ENCODE measurements at places on chromosomes 6 and 20. TPM values are rescaled to one million over a fixed set of nuclear protein-coding genes. Genes with fewer than 3 reads are reported as not detected.

The GABRR1 gene
- total RNA-seq, result not detected

GRCh38 chr20:17276101-17276500, 49.3 kb downstream of the PCSK2 start:
- H3K4me3 ChIP-seq, result no peak overlapping the region
- no peaks in the 10 kb centered on the region for H3K36me3 ChIP-seq
- H3K27ac ChIP-seq, result no peak overlapping the region
- no peaks in the 10 kb centered on the region for H3K4me1 ChIP-seq

GRCh38 chr6:157640746-157641451, 182.1 kb upstream of the SNX9 start:
- no peaks in the 10 kb centered on the region for H3K36me3 ChIP-seq
- no peak overlapping the region for H3K4me3 ChIP-seq
- DNase-seq, result no peak
- peaks cover 6% of the 10 kb centered on the region for H3K4me1 ChIP-seq
- H3K27me3 ChIP-seq, result peaks cover 4% of the 10 kb centered on the region
- H3K27ac ChIP-seq, result no peak overlapping the region

DNA sequence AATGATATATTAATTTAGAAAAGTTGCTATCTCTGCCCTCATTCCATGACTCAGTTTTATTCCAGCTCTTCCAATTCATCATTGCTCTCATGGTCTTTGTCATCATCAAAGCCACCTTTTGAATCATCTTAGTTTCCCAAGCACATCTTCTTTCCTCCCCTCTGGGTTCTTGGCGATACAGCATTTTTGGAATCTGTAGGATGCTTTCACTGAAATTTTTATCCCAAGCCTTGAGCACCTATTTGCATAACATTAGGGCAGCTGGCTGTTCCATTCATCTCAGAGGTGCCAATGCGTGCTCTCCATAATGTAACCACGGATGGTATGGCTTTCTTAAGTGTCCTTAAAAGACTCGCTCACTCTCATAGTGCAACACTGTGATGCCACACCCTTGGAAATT, 100.4 kb downstream of the SNX5 start:
- peaks cover 7% of the 10 kb centered on the region for H3K27me3 ChIP-seq
- H3K4me3 ChIP-seq, result no peak overlapping the region

DNA sequence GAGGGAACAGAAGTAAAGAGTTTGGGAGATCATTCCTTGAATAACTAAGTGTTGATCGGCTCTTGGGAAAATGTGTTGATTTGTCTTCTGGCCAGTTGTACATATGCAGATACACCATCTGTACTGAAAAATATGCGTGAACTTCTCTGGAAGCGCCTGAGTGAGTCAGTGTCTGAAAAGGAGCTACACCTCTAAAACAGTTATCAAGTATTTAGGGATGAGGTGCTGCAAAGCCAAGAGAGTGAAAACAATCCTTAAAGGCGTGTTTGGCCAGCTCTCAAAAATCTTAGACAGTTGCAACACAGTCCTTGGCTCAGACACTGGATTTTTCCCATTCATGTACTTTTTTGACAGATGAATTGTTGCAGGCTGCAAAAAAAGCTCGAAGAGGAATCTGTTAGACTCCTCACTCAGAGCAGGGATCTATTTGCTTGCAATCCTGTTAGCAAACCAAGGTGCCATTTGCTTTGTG, 61.3 kb downstream of the BMP6 start:
- no peaks in the 10 kb centered on the region for H3K36me3 ChIP-seq
- no peak overlapping the region for H3K4me3 ChIP-seq
- H3K27me3 ChIP-seq, result peaks cover 18% of the 10 kb centered on the region
- H3K27ac ChIP-seq, result no peak overlapping the region

DNA sequence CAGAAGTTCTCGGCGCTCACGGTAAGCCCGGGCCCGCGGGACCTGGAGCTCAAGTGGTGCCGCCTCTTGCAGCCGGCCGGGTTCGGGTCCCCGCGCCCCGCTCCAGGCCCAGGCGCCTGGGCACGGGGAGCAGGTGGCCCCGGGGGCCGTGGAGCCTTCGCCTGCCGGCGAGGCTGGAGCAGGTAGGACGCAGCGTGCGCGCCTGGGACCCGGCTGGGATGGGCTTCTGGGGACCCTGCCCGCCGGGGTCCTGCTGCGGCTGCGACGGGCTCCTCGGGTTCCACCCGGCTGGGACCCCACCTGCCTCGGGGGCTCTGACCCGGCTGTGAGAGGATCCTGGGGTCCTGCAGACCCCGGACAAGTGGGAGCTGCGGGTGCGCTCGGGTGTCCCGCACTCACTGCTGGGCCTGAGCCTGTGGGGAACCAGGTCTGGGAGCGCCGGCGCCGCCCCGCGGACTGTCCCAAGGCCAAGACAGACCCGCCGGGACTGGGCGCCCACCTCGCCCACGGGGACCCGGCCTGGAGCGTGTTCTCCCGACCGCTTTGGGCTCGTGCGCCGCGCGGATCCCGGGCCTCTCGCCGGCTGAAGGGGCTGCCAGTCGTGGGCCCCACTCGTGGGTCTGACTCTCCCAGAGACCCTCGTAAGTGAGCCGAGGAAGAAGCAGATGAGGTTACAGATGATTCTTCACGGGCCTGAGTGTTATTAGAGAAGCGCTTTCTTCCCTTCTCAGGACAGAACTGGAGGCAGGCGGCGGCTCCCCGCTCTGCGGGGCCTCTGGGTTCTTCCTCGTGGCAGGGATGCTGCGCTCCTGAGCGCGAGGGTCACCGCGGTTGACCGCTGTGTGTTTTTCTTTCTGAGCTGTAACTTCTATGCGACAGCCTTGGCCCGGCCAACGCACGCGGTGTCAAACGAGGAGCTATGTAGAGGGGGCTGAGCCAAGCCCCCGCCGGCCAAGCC, 729 bp downstream of the SMOC2 start:
- peaks cover 58% of the 10 kb centered on the region for H3K27me3 ChIP-seq
- H3K4me3 ChIP-seq, result no peak overlapping the region
- no peaks in the 10 kb centered on the region for H3K4me1 ChIP-seq
- H3K27ac ChIP-seq, result no peak overlapping the region

The GPX5 gene
- total RNA-seq, result not detected

DNA sequence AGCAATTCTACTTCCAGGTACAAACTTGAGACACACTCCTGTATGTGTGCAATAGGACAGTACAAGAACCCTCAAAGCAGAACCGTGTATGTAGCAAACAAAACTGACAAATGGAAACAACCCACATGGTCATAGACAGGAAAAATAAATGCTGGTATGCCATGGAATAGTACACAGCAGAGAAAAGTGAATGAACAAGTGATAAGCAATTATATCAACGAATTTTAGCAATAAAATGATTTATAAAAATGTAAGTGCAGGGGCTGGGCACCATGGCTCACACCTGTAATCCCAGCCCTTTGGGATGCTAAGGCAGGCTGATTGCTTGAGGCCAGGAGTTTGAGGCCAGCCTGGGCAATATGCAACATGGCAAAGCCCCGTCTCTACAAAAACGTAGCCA, 9.3 kb downstream of the RIPOR3 start:
- no peaks in the 10 kb centered on the region for H3K36me3 ChIP-seq
- no peak overlapping the region for H3K27ac ChIP-seq
- H3K4me1 ChIP-seq, result no peaks in the 10 kb centered on the region
- peaks cover 2% of the 10 kb centered on the region for H3K27me3 ChIP-seq
- no peak overlapping the region for H3K4me3 ChIP-seq

DNA sequence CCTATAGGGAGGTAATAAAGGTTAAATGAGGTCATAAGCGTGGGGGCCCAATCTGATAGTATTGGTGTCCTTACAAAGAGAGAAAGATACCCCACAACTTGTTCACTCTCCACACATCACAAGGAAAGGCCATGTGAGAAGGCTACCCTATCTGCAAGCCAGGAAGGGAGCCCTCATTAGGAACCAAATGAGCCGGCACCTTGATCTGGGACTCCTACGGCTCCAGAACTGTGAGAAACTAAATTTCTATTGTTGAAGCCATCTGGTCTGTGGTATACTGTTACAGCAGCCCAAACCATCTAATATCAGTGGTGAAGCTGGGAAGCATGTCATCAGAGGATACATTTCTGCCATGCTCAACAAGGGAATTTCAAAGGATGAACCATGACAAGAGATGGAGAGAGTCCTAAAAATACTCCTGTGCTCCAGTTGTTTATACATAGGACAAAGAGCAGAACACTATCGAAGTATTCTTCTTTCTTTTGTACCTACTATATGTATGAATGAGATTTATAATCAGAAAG, 10.4 kb downstream of the COX7A2 start:
- H3K4me1 ChIP-seq, result no peaks in the 10 kb centered on the region
- H3K27me3 ChIP-seq, result no peaks in the 10 kb centered on the region
- no peak overlapping the region for H3K27ac ChIP-seq
- no peak overlapping the region for H3K4me3 ChIP-seq

Data from activated naive CD4-positive, alpha-beta T cell treated with anti-CD3 and anti-CD28 coated beads for 36 hours (primary cell).